ENCODE measurements at places on chromosomes 3 and 15.

DNA sequence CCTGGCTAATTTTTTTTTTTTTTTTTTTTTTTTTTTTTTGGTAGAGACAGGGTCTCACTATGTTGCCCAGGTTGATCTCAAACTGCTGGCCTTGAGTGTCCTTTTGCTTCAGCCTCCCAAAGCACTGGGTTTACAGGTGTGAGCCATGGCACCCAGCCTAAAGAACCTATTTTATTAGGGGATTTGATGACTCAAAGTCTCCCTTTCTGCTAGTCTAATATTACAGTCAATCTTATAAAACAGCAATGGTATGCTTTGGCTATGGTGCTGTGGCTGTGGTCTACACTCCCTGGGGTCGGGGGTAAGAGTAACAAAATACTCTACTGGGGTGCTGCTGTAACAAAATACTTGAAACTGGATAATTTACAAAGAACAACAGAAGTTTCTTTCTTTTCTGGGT lies 44.8 kb downstream of the ZNF589 start:
- DNase-seq = no peak

DNA sequence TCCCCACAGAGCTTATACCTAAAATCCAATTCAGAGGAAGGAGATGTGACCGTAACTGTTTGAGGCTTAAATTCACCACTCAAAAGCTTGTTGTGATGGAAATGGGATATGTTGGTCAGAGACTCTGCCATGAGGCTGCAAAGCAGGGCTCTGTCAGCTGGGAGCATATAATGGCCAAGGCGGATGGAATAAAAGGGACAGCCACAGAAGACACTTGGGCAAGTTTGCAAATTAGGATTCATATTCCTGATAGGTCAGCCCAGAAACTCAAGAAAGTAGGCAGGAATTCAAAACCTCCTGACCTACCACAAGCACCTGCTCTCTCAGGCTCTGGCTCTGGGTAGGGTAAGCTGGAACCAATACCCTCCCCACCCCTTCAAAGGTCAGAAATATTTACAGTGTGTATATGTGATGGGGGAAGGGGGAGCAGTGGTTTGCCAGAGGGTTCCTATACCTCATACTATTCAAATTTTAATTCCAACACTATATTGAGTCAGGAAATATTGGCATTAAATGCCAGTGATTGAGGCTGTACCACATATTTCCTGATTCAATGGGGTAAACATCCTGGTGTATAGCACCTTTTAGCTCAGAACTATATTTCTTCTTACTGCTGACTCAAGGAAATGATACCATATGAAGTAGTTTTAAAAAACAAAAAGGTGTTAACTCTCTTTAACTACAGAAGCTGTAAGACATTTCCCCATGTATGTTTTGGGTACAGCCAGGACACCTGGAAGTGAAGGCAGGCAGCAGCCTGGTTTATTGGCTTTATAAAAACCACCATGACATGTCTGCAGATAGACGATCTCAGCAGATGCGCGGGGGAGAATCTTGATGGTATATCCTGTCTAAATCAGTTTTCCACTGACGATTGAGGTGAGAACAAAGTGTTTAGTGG lies 19.2 kb downstream of the FYCO1 start:
- DNase-seq = no peak

DNA sequence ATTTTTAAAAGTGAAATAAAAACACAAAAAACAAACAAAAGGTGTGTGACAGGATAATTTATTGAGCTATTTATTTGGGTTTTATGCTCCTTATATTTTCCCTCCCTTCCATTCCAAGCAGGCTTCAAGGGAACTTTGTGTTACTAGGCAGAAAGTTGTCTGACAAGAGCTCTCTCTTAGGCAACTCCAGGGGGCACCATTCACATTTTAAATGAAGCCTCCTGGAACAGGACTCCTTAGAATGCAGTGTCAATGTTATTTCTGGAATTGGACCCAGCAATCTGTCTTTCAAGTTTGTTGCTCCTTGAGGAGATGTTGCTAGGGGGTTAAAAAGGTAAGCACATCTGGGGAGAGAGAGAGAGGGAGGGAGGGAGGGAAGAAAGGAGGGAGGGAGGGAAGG lies 5.4 kb upstream of the RFX7 start:
- DNase-seq = peak; percentile 78

- no peak for DNase-seq
Observed at GRCh38 chr3:26562021-26562768, 60.4 kb upstream of the LRRC3B start.

GRCh38 chr3:127840671-127841070 lies 18.4 kb upstream of the MGLL start:
- no peak for DNase-seq

- no peak for DNase-seq
Observed at GRCh38 chr15:25635191-25635590, 196.4 kb upstream of the UBE3A start.

GRCh38 chr3:63479661-63480035 lies 172.8 kb upstream of the SNTN start:
- DNase-seq = no peak

GRCh38 chr3:185959609-185960521 lies 22.1 kb upstream of the TRA2B start:
- peak; percentile 88 for DNase-seq

DNA sequence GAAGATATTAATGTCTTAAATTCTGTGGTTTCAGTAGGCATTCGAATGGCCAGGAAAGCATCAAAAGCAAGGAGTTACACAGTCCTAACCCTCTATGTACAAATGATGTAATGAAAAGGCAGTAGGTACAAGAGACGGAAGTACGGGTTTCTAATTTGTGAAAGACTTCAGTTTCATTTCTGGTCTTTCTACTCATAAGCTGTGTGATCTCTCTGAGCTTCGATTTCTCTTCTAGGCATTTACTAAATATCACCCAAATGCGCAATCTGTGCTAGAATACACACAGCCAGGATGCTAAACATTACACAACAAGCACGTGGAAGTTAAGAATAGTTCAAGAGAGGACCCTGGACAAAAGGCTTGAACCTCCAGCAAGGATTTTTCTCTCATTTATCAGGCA lies 17.9 kb upstream of the STIMATE start:
- no peak for DNase-seq

DNA sequence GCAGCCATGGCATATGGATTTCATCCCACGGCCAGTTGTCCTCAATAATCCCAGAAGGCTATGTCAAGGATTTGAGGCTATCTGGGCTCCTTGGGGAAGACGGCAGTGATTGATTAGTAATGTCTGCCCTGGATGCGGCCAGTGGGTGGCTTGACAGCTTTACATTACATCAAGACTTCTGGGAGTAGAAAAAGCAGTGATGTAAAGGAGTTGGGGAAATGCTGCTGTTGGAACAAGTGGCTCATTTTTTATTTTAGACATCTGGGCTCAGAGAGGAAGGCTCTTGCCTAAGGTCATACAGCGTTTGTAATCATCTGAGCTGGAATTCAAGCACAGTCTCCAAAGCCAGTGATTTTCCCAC lies 94.1 kb downstream of the FLNB start:
- DNase-seq = no peak

GRCh38 chr3:157918402-157918801 lies 187.8 kb downstream of the SHOX2 start:
- DNase-seq = no peak

- DNase-seq = no peak
Observed at GRCh38 chr3:53725387-53725995, 120.7 kb downstream of the CHDH start.

DNA sequence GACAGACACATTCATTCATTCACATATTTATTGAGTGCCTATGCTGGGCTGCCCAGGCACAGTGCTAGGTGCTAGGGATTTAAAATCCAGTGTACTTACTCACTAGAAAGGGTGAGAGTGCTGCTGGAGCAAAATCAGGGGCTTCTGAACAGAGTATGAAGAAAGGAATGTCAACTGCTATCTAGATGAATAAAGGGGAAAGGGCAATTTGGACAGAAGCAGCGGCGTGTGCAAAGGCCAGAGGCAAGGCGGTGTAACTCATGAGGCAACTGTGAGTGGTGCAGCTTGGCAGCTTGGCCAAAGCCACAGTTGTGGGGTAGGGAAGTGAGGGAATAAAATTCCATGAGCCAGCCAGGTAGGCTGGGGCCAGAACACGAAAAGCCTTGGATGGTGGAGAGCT lies 76.7 kb downstream of the RAD18 start:
- DNase-seq = no peak

All from MCF 10A (cell line).